A172 (cell line): ENCODE measurements at places on chromosomes 4 and X. TPM values are rescaled to one million over a fixed set of nuclear protein-coding genes. Genes with fewer than 3 reads are reported as not detected.

The TEX13D gene
- total RNA-seq = not detected in 2 replicates

DNA sequence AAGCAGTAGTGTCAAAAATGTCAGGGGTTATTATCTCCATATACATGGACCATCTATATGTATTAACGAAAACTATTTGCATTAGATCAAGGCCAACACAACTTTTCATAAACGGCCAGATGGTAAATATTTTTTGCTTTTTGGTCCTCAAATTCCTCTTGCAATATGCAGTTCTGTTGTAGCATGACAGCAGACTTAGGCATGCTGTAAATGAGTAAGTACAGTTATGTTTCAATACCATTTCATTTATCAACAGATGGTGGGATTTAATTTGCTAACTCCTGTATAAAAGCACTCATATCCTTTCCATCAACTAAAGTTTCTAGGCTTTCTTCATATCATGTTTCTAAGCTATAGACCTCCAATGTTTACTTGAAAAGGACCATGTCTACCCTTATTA is 208.1 kb downstream of the ANKRD50 start:
- no peak for DNase-seq

The MAGEE2 gene
- total RNA-seq = not detected in 2 replicates

The IL2RG gene
- 0.22 and 1.4 TPM in 2 replicates for total RNA-seq

DNA sequence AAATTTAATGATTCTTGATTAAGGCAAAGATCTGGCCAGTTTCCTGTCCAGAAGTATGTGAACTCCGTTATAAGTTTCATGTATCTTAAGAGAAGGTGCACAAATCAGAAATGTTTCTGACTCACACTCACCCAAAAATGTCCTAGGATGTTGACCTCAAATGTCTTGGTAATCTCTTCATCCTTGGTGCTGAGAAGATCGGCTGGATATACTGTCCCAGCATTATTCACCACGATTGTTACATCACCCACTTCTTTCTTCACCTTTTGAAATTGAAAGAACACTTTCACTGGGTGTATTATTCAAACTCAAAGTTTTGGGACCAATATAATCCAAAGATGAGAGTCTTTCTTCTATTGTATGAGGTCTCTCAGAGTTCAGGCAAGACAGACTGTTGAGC is 5.7 kb downstream of the HSD17B13 start:
- no peak for DNase-seq

The SORBS2 gene
- total RNA-seq = 9.3 and 14.2 TPM in 2 replicates

DNA sequence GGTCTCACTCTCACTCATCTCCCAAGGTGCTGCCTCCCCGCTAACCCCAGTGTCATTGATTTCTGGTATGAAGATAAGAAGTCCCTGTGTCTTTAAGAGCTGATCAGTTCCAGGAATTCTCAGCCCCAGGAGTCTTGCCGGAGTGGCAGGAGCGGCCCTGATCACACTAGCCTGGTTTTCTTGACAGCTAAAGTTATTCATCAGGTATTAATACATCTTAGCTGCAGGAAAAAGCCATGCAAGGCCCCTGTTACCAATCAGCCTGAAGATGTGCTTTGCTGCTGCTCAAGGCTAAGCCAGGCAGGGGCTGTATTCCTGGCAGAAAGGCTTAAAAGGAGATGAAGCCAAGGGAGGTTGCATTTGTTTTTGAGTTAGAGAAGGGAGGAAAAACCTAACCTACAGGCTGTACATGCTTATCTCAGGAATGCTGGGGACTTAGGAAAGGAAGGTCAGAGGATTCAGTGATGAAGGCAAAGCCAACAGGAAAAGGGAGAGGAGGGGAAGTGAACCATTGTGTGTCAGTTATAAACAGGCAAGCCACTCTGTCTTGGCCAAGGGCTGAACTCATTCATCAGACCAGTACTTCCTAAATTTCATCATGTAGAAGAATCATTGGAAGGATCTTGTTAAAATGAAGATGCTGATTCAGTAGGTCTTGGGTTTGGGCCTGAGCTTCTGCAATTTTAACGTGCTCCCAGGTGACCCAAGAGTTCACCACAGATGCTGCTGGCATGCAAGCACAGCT is 8.6 kb downstream of the SRPX start:
- DNase-seq = no peak

- DNase-seq = no peak
These were observed 1.1 kb upstream of the CD38 start for GRCh38 chr4:15776871-15777648.

DNA sequence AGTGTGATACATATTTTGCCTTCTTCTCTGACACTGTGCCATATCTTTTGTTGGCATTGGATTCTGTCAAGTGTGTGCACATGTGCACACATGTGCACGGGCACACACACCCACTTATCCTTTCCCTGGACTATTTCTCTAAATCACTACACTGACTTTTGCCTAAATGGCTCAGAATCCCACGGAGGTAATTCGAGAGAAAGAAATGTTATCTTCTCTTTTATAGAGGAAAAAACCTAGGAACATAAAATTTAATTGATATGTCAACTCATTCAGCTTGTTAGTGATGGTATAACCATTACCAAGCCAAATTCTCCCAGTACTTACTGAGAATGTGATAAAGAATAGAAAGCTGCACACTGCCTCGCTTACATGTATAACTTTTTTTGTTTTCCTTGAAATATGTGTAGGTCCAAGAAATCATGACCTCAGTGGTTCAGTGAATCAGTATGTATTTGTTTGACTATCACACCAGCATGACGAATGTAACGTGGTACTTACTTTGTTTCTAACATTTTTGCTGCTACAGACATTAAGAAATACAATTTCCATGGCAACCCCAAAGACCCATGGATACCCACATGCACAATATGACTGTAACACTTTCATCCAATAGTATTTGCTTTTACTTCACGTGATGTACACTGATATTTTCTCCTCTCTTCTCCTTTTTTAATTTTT is 163.0 kb downstream of the PCDH7 start:
- no peak for DNase-seq

- DNase-seq = no peak
These were observed 95.6 kb downstream of the MID1IP1 start for GRCh38 chrX:38896724-38897298.

The NAP1L2 gene
- 0.19 and 0.60 TPM in 2 replicates for total RNA-seq

DNA sequence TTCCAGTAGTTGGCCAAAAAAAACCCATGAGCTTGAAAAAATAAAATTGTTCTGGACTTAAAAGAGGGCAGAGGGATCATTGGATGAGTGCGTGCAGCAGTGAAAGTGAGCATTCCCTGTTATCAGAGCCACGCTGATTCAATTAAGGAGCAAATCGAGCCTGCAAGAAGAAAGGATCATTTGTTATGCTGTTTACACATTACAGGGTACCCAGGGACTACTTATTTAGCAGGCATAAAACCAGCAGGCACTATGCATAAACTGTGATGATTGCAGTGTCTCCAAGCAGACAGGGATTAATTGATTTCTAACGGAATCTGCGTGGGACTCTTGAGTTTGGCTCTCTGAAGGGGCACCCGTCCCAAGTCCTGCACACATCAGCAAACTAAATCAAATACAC is 83.5 kb downstream of the SHOX start:
- DNase-seq = no peak

GRCh38 chr4:89837993-89838390 is 1.0 kb upstream of the SNCA start:
- DNase-seq = no peak

The CXCL1 gene
- total RNA-seq = not detected in 2 replicates
